Bone marrow (tissue), 2 donors: ENCODE measurements at places on chromosomes 2 and 18.

GRCh38 chr2:136871424-136871823, 106.1 kb downstream of the THSD7B start:
- DNase-seq, result no peak

DNA sequence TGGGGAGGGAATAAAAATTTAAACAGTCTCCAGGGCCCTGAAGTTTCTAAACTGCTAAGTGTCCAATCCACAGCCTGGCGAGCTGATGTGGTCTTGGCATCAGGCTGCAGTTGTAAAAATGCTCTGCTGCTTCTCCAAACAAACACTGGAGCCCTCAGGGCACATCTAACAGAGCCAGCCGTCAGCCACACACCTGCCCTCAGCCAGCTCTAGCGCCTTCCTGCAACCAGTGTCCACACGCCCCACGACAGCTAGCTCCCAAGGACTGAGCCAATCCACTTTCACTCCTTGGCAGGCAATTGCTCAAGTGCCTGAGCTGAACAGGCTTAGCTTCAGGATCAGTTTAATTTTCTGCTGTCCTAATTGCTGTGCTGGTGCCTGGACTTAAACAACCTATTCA, 446.4 kb upstream of the RAB12 start:
- DNase-seq, result no peak

- no peak for DNase-seq
Observed at GRCh38 chr18:28177828-28178635, 1.1 kb upstream of the CDH2 start.

GRCh38 chr2:125643585-125643984, 1012.4 kb upstream of the GYPC start:
- DNase-seq, result no peak

GRCh38 chr18:2903006-2903405, 56.2 kb downstream of the EMILIN2 start:
- peak; percentile 27 for DNase-seq

DNA sequence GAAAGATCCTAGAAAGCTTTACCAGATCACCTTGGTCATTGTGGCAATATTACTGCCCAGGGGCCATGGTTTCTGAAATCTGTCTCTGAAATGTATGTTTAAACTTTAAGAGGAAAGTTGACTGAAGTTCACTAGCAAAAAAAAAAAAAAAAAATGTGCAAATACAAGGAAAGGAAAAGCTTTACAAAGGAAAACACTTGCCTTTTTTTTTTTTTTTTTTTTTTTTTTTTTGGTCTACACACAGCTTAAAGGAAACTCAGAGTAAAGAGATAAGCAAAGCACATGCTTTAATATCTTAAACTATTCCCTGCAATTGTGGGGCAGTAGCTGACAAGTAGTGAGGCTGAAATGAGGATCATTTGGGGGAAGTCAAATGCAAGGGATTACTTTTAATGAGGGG, 174.2 kb upstream of the EPAS1 start:
- no peak for DNase-seq

DNA sequence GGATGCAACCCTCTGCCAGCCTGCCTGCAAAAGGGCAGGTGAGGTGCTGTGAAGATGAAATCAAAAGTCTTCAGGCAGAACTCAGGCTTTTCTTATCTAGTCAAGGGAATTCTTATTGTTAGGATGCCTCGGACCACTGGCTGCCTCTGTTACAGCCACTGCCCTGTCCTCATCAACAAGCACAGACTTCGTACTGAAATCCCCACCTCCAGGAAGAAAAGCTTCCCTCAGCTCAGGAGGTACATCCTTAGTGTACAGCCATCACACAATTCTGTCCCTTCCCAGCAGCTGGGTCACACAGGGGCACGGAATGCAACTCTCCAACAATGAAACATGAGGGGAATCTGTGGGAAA, 10.1 kb upstream of the RNU4ATAC start:
- DNase-seq, result no peak

DNA sequence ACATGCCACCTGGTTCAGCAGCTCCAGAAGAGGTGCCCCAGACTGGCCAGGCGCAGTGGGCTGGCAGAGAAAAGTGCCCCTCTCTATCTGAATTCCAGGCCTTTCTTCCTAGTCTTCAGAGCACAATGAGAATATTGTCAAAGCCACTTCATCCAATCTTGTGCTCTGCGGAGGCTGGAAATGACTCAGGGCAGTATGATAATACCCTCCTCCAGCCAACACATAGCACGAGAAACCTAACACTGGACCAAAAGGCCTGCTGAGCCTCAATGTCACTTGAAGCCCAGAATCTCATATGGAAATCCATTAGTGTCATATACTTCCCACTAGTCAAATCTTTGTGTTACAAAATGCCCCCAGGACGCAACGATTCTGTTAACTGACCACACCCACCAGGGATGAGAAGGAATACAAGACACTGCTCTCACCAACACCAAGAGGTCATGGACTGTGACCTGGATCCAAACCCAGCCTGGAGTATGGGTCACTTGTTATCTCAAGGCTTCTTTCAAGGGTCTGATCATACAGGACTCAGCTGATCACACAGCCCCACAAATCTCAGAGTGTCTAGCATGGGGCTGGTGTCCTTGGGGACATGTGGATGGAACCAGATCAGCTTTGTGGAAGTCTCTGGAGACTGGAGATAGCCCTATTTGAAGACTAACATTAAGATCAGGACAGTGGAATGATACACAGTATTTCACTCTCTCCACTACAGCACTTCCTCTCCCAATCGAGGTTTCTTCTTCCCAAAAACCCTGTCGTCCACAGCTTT, 10.1 kb downstream of the KIF3C start:
- DNase-seq, result no peak

DNA sequence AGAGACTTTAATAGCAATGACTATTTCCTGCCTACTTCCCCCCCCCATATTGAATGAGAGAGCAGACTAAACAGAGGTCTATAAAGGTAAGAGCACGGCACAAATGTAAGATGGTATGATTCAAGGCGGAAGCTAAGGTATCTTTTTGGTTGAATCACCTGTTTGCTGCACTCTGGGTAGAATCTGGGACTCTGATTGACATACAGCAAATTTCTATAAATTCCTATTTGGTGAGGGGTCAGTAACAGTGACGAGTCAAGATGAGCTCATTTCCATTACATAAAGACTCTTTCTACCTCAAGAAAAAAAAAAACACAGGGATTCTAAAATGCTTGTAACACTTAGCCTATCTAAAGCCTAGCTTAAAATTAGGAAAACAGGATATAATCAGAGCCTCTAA, 297.3 kb downstream of the TNS1 start:
- no peak for DNase-seq

- no peak for DNase-seq
Observed at GRCh38 chr2:241947876-241948275, 78.3 kb downstream of the RTP5 start.

DNA sequence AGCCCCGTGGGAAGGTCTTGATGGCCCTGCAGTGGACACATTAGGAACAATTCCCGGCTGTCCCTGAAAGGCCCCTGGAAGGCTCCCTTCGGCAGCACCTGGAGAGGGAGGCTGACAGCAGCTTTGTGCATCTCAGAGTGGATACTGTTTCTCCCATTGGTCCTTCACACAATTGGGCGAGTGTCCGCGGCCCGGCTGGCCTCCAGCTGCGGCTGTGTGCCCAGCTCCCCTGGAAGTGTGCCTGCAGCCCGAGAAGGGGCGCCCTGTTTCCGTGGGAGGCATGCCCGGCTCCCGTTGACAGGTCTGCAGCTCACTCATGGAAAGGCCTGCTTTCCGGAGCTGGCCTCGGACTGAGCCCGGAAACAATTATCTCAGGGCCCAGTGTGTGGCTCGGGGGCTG, 103.7 kb downstream of the LPIN1 start:
- DNase-seq, result no peak

- no peak for DNase-seq
Observed at GRCh38 chr2:144948205-144948855, 428.4 kb upstream of the ZEB2 start.

GRCh38 chr2:241216211-241216761, 27.8 kb downstream of the ANO7 start:
- no peak for DNase-seq

DNA sequence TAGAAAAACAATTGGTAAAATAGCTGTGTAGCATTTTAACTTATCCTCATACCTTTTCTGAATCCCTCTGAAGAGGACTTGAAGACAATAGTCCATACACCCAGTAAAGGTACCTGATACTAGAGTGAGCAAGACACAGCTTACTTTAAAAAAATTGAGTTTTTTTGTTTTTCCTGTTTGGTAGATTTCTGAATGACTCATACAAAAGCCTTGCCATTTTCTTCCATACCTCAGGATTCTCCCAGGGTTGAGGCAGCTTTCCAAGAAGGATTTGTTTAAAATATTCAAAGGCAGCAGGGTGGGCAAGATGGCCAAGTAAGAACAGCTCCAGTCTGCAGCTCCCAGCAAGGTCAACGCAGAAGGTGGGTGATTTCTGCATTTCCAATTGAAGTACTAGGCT, 551.0 kb upstream of the LRATD1 start:
- DNase-seq, result no peak

DNA sequence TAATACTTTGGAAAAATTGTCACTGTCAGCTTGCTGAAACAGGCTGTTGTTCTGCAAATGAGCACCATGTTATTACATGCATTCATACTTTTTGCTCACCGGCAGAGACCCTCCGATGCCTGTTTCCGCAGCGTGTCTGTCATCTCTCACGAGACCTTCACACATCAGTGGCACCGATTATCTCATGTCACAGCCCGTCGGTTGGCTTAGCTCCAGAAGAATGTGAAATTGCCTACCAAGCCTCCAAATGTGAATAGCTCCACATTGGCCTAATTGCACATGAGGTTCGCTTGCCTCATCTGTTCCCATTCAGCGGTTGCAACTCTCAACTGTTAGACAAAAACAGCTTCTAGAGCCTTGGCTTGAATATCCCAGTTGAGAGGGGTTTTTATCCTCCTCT, 233.0 kb downstream of the ACTR3 start:
- DNase-seq, result no peak

GRCh38 chr2:38528534-38528933, 74.2 kb downstream of the HNRNPLL start:
- DNase-seq, result no peak

- no peak for DNase-seq
Observed at GRCh38 chr18:26920644-26921043, 55.1 kb upstream of the AQP4 start.

- no peak for DNase-seq
Observed at GRCh38 chr2:64939332-64939917, 49.8 kb upstream of the SLC1A4 start.

DNA sequence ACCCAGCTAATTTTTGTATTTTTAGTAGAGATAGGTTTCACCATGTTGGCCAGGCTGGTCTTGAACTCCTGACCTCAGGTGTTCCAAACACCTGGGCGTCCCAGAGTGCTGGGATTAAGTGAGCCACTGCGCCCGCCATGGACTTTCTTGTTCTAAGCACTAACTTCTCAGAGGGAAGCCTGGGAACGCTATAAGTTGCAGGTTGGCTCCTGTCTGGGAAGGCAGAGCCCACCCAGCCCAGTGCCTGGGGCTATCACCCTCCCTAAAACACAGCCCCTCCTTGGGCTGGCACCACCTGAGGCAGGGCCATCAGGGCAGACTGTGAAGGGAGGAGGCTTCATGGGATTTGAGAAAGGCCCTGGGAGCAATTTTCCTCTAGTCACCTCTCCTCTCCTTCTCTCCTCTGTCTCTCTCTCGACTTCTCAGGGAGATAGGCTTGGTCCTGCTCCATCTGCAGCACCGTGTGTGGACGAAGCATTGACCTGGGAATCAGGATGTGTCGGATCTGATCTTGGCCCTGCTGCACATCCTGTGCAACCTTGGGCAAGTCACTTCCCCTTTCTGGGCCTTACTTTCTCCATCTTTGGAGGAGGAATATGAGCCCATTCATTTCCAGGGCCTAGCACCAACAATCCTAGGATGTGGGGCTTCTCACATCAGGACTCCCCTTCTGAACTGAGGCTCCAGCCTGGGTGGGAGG, 10.9 kb downstream of the PSD4 start:
- DNase-seq, result no peak

DNA sequence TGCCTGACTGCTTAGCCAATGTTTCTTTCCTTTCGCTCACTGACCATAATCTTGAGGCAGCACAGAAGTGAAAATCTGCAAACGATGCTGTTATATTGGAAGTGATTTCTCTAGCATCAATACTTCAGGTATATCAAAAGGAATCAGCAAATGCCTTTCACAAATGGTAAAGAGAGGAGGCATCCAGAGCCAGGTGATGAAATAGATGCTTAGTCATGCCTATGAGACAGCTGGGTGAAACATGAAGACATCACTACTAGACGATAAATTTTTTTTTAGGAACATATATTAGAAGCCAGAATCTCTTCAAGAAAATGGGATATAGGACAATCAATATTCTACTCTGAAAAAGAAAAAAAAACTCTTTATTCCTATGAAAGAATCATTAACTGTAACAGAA, 249.2 kb upstream of the SLC39A10 start:
- DNase-seq, result no peak

GRCh38 chr18:55381277-55381676, 206.7 kb downstream of the TCF4 start:
- DNase-seq, result no peak

DNA sequence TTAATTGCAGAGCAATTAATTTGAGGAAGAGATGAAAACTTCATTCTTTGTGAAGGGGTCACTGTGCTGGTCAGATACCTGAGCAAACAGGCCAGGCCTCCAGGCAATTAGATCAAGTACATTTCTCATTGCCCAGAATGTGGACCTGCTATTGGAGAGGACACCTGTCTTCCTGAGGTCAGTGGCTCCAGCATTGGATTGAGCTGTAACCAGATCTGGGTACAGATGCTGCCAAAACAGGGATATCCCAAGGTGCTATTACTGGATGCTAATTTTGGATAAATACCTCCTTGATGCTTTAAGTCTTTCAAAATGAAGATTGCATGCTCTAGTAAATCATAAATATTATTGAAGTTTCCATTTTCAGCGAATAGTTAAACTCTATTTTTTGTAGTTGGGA, 131.5 kb downstream of the FAM161A start:
- DNase-seq, result no peak

DNA sequence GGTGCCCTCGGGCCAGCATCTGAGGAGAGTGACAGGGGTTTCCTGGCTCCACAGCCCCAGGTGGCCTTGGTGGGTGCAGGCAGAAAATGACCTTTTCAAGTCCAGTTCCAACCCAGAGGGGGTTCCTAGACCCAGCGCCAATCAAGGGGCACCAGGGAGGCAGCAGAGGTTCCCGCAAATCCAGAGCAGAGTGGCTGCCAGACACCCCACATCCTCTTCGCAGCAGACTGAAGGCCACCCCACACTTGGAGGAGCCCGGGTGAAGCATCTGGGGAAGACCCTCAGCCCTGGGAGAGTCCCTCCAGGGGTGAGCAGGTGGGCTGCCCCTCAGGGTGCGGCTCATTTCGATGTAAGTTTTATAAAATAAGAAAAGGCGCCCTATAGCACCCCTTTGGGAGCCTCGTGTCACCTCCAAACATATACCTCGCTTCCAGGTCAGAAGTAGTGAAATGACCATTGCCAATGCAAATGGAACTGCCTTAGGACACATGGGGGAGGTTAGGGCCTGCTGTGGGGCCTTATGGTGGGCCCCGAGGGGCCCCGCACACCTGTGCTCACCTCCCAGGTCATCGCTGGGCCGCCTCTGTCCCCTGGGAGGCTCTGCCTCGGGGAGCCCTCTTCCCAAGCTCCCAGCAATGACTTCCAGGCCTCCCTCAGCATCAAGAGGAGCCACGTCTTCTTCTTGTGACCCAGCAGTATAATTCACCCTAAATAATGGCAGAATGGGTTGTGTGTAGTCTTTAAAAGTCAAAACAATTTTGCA, 11.0 kb downstream of the RTP5 start:
- DNase-seq, result no peak

- no peak for DNase-seq
Observed at GRCh38 chr2:128357506-128358370, 39.1 kb upstream of the HS6ST1 start.

GRCh38 chr2:218022851-218023530, 20.2 kb upstream of the TNS1 start:
- DNase-seq, result no peak
